PC-3 (cell line): ENCODE measurements at places on chromosomes 11 and 22.

- no peak for DNase-seq
Observed at GRCh38 chr11:47121056-47121455, 55.6 kb downstream of the ARFGAP2 start.

DNA sequence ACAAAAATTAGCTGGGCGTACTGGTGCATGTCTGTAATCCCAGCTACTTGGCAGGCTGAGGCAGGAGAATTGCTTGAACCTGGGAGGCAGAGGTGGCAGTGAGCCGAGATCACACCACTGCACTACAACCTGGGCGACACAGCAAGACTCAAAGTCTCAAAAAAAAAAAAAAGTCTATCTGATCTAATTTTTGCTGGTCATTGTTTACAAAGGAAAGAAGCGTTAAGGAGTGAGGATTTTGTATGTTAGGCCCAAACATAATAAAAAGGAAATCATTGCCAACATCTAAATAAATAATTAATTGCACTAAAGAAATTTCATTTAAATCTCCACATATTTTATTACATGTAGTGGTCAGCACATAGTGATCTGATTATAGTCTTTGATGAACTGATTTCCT, 2.9 kb downstream of the RBX1 start:
- DNase-seq: no peak

DNA sequence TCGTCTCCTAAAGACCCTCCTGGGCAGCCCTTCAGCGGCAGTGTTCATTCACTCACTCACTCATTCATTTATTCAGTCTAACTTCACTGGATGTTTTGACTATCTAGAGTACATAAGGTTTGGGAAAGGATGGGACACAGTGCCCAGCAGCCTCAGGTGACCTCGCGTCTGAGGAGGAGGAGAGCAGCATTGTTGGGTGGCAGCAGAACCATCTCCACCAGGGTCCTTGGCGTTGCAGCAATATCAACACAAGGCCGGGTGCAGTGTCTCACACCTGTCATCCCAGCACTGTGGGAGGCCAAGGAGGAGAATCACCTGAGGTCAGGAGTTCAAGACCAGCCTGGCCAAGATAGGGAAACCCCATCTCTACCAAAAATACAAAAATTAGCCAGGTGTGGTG, 408.0 kb downstream of the BRD1 start:
- no peak for DNase-seq

DNA sequence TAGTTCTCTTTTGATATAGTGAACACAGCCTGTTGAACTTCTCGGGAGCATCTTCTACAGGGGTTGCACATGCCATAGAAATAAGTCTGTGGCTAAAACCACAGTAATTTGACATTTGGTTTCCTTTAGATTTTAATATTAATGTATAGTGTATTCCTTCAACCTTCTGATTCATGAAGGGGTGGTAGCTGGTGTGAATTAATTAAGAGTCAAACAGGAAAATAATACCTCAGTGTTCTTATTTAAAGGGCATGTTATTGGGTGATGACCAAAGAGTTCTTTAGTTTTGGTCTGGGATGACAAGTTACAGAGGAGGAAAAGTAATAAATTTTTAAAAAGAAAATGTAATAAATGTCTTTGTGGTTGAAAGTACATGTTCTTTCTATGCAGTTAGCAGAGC, 86.8 kb downstream of the PDHX start:
- no peak for DNase-seq

DNA sequence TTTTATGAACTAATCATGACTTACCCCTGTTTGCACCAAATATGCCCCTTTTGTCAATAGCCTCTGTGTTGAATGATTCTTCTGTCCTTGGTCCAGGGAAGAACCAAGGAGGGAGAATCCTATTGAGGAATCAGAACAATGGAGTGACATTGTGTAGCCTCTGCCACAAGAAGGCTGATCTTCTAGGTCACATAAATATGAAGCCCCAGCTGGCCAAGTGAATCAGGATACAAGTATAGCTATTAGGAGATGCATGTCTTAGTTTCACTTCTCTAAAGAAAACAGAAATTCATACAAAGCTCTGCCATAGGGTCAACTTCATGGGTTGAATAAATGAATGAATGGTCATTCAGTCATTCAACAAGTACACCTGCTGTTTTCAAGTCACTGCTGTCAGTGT, 118.2 kb upstream of the BLID start:
- no peak for DNase-seq

DNA sequence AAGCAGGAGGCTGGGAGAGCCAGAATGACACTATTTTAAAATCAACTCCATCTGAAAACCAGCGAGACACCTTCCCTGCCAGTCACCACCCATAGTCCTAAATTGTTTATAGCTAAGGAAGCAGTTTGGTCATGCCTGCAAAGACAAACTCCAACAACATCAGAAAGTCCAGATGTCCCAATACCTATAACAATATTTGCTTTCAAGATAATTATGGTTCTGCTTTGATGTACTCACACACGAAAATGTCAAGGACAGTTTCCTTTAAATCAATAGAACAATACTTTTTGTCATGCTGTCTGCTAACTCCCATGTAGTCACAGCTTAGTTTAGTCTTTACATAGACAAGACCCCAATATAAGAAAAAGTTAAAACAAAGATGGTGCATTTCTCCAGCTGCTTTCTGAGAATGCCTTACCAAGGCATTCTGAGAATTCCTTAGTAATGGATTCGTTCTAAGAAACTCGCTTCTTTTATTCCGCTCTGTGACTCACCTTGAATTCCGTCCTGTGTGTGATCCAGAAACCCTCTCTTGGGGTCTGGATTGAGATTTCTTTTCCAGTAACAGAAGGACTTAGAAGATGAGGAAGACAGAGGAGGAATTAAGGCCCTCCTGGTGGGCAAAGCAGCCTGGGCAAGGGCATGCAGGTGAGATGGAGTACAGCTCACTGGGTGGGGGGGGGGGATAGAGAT, 9.6 kb upstream of the SCGB2A2 start:
- no peak for DNase-seq

DNA sequence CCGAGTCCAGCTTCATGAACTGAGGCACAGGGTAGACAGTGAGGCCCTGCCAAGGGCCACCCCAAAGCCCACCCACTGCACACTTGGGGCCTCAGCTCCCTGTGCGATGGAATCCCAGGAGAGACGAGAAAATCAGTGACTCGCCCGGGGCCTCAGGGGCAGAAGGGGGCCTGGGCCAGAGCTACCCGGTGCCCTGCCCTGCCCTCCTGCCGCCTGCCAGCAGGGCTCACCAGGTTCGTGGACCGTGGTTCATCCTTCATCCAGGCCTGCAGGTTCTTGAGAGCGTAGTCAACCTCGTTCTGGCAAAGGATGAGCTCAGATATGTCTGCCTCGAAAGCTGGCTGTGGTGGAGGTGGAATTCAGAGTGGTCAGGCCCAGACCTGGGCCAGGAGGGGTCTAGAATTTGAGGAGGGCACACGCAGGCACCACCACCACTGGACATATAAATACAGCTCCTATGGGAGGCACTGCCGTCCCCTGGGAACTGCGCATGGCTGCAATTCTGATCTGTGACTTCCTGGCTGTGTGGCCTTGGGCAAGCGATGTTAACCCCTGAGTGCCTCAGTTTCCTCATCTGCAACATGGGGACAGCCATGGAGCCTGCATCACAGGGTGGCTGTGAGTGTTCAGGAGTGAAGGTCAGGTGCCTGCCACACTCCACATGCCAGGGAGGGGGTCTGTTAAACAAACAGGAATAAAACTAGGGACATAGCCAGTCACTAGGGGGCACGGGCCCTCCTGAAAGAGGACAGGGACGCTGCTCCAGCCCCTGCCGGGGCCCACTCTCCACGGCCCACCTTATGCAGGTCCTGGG, 7.5 kb downstream of the ALDH3B2 start:
- no peak for DNase-seq

- no peak for DNase-seq
Observed at GRCh38 chr11:114110952-114111947, 51.7 kb downstream of the ZBTB16 start.

- DNase-seq: no peak
Observed at GRCh38 chr11:1077417-1078119, 2.9 kb downstream of the MUC2 start.

DNA sequence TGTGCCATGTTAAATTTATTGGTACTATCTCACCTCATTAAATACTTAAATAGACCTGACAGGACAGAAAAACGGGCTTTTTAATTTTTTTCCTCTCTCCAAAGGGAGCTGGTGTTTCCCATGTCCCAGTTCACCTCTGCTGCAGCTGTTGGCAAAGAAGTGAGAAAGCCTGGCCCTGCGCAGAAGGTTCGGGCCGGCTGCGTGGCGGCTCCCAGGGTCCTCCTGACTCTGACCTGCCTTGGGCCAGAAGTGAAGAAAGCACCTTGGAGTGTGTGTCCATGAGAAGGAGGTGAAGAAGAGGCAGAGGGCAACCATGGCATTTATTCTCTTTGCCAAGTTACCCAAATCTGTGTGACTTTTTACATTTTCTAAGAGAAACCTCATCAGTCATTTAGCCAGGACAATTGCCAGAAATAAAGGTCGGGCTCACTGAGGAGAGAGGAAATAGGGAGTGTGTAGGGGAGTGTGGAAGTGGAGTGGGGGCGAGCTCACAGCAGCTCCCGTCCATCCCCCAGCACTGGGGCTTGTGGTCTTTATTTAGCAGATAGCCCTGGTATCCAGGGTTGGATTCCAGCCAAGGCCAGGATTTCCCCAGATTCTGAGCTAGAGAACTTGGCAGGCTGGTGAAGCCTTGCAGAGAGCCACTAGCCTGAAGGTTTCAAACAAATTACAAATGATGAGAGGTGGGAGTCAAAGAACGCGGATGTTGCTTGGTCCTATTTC, 102.4 kb upstream of the CADM1 start:
- no peak for DNase-seq

GRCh38 chr22:46484156-46484860, 53.1 kb downstream of the CELSR1 start:
- DNase-seq: no peak

DNA sequence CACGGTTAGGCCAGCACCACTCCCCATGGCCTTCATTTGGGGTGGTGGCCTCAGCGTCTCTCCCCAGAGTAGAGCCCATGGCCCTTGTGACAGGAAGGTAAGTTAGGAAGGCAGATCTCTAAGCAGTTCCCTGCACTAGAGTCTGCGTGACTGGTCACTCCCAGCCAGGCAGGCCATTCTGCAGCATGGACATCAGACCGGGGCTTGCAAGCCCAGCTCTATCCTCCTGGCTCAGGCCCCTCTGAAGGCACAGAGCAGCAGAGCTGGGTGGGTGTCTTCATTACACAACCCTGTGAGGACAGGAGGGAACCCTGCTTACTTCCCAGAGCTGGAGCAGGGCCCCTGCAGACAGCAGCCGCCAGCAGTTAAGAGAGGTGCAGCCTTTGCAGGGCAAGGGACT, 77.3 kb downstream of the PIWIL3 start:
- DNase-seq: no peak

DNA sequence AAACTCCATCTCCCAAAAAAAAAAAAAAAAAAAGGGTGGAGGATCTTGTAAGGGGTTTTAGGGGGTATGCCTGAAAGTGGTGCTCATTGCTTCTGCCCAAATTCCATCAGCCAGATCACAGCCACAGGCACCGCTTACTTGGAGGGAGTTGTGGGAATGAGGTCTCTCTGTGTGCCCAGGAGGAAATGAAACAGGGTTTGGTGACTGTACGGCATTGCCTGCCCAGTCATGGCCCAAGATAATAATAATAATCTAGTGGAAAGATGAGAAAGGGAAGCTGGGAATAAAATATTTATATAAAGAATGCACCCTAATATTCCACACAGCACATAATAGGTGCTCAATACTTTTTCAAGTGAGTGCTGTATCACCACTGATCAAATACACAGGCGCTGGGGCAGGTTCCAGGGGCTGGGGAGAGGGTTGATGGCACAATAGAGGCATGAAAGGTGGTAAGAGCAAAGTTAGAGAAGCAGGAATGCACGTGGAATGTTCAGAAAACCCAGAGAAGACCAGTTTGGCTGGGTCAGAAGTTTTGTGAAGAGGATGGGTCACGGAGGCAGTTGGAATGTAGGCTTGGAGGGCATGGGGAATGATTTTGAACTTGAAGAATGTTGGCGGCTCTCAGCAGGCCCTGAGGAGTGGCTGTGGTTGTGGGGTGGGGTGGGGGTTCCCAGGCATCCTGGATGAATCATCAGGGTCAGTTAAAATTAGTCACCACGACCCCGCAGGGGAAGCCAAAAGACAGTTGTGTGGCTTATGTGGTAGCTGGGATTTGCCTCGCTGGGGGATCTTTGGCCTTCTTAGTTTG, 12.5 kb upstream of the MB start:
- DNase-seq: peak; percentile 97

DNA sequence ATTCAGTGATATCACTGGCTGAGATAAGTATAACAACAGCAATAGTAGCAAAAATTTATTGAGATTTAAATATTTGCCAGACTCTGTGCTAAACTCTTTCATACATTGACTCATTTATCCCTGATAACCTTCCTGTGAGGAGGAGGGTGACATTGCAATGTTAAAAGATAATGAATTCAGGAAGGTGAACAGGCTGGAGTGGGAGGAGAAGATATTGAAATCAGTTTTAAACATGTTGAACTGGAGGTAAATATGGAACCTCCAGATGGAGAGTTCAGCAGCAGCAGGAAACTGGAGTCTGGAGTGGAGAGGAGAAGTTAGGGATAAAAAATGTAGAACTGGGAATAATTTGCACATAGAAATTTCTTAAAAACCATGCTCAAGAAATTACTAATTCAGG, 142.0 kb upstream of the FAT3 start:
- no peak for DNase-seq

GRCh38 chr22:49351761-49352227, 475.9 kb downstream of the BRD1 start:
- DNase-seq: no peak

GRCh38 chr11:11313426-11313825, 39.6 kb downstream of the CSNK2A3 start:
- DNase-seq: peak; percentile 73

- DNase-seq: no peak
Observed at GRCh38 chr11:60242740-60243239, at the start of gene MS4A4E. MS4A4E (minus strand) TSS chr11:60243137; CDS start chr11:60230055, 13,082 bp downstream.

DNA sequence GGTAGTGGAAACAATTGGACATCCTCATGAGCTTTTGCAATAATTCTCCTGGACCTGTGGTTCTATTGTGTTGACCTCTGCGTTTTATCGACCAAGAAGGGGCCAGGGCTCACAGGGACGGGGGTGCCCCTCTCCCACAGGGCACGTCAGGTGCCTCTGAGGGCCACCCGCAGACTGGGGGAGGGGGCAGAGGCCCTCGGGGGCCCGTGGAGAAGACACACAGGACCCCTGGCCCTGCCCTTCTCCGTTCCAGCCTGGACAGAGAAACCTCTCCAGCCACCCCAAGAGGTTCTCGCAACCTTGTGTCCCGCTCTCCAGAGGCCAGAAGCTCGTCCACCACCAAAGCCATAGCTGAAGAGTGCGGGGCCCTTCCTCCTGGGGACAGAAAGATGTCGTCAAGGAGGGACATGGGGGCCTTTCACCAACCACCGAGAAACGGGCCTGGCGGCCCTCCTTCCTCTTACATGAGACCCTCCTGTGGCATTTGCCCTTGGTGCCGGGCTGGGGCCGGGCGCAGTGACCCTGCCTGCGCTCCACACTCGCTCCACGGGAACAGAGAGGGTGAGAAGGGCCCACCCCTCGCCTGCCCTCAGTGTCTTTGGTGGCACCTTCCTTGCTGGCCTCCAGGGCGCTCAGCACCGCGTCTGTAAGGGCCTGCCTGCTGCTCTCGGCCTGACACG, 57.3 kb downstream of the GRAMD4 start:
- no peak for DNase-seq
